Mammary microvascular endothelial cell (primary cell): ENCODE measurements at places on chromosomes 2 and 18. TPM values are rescaled to one million over a fixed set of nuclear protein-coding genes. Genes with fewer than 3 reads are reported as not detected.

The CYP27A1 gene
- 6.4 and 7.4 TPM in 2 replicates for total RNA-seq

The HAUS1 gene
- total RNA-seq: 53.7 and 73.4 TPM in 2 replicates

The CHRND gene
- total RNA-seq: not detected in 2 replicates

The MDH1B gene
- total RNA-seq: not detected in 2 replicates

The FAM237A gene
- not detected in 2 replicates for total RNA-seq

The DES gene
- total RNA-seq: not detected in 2 replicates

The PLB1 gene
- total RNA-seq: 0.20 and 0.33 TPM in 2 replicates

The MSH2 gene
- 27.4 TPM in 2 replicates for total RNA-seq

The CEP76 gene
- 6.8 and 8.5 TPM in 2 replicates for total RNA-seq
